ENCODE measurements at places on chromosomes 4 and X.

DNA sequence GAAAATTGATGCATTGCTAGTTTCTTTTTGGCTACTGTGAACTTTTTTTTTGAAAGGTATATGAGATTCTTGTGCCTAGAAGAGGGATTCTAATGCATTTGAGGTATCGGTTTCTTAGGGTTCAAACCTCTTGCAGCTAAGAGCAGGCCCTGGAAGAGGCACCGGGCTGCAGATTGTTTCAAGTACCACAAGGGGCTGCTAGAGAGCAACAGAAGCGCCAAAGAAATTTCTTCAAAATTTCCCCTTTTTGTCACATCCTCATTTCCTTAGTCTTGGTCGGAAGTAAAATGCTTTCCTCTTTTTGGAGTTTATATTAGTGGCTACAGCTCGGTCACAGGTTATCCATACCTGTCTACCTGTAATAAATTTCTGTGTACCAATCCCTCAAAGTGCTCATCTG, 89.8 kb downstream of the PDGFRA start:
- DNase-seq: no peak

DNA sequence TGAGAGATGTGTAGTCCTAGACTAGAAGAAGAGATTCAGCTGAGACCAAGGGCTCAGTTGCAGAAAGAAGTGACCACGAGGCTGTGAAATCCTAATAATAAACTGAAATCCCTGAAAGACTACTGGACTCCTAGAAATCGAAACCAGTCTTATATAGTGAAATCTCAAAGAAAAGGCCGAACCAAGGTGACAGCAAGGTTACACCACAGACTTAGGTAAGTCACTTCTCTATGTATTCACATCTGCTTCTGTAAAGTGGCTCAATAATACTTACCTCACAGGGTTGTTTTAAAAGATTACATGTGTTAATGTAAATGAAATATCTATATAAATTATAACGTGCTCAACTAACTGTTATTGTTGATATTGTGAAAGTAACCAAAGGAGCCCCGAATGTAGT, 60.3 kb downstream of the ARSJ start:
- no peak for DNase-seq

DNA sequence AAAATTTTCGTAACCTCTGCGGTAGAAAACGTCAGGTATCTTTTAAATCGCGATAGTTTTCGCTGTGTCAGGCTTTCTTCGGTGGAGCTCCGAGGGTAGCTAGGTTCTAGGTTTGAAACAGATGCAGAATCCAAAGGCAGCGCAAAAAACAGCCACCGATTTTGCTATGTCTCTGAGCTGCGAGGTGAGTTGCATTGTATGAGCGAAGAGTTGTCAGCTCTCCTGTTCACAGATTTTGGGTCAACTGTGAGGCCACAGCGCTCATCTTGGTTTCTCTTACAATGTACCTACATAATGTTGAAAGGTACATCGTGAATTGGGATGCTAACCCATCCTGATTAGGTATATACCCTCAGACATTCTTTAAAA, 486 bp downstream of the CLCN3 start:
- no peak for DNase-seq

DNA sequence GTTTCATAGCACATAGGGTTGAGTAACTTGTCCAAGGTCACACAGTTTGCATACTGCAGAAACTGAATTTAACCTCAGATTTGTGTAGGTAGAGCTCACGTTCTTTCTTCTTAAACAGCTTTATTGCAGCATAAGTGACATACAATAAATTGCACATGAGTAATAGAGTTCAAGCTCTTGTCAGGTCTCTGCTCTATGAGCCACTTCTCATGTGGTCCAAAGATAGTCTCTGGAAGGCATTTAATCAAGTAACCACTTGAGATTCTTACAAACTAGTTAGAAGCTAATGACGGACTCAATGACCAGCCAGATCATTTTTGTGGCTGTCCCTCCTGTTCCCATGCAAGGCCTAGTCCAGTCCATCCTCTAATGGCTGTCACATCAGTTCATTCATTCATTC, 68.9 kb downstream of the MAOB start:
- DNase-seq: no peak

DNA sequence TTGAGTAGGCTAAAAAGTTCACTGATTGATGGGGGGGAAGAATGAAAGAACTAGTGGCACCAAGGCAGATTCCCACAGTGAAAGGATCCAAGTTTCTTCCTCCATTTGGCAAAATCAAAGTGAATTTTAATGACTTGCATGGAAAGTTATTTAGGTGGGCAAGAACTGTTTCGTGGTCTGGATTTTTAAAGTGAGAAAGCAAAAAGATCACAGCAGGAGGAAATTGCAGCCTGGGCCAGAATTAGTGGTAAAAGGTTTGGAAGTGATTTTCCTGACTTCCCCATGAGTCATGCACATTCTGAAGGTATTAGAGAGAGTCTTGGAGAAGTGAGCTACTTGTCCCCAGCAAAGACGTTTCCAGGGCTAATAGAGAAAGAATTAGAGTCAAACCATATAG, 207.8 kb downstream of the ANTXR2 start:
- no peak for DNase-seq
